Heart right ventricle (tissue), 16 donors: ENCODE measurements at places on chromosomes 16 and 17. TPM values are rescaled to one million over a fixed set of nuclear protein-coding genes. Genes with fewer than 3 reads are reported as not detected.

Gene MSLN
- 4.0 TPM for total RNA-seq

Gene YBX2
- total RNA-seq = 1.2 TPM

Gene OTOP3
- not detected for total RNA-seq

Gene CDRT4
- total RNA-seq = 1.1 TPM

Gene NFAT5
- total RNA-seq = 21.4 TPM

DNA sequence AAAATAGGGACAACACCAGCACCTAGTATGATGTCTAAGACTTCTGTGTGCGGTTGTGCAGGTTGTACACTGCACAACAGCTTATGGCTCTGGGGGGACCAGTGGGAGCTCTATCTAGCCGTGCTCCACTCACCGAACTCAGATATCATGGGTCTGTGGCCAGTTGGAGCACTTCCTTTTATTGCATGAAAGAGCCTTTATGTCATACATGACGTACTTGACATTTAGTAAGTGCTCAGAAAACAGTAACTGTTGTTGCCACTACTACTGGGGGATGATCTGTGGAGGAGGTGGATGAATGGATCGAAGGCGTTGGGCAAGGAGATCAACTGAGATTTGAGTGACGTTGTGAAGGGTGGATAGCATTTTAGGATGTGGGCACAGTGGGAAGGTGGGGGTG is 368.8 kb downstream of the SNX29 start:
- H3K4me1 ChIP-seq = no peaks in the 10 kb centered on the region
- no peak for DNase-seq
- H3K27ac ChIP-seq = no peak overlapping the region

GRCh38 chr16:89402962-89403361 is 87.4 kb downstream of the ANKRD11 start:
- DNase-seq = no peak
- no peak overlapping the region for H3K4me3 ChIP-seq
- no peak overlapping the region for H3K27ac ChIP-seq
- no peaks in the 10 kb centered on the region for H3K27me3 ChIP-seq
- peaks cover 41% of the 10 kb centered on the region for H3K4me1 ChIP-seq

- no peak overlapping the region for H3K27ac ChIP-seq
- DNase-seq = no peak
- no peaks in the 10 kb centered on the region for H3K27me3 ChIP-seq
- no peaks in the 10 kb centered on the region for H3K36me3 ChIP-seq
- H3K4me3 ChIP-seq = no peak overlapping the region
Observed at GRCh38 chr17:74601944-74602572, 10.0 kb upstream of the CD300LD start.

DNA sequence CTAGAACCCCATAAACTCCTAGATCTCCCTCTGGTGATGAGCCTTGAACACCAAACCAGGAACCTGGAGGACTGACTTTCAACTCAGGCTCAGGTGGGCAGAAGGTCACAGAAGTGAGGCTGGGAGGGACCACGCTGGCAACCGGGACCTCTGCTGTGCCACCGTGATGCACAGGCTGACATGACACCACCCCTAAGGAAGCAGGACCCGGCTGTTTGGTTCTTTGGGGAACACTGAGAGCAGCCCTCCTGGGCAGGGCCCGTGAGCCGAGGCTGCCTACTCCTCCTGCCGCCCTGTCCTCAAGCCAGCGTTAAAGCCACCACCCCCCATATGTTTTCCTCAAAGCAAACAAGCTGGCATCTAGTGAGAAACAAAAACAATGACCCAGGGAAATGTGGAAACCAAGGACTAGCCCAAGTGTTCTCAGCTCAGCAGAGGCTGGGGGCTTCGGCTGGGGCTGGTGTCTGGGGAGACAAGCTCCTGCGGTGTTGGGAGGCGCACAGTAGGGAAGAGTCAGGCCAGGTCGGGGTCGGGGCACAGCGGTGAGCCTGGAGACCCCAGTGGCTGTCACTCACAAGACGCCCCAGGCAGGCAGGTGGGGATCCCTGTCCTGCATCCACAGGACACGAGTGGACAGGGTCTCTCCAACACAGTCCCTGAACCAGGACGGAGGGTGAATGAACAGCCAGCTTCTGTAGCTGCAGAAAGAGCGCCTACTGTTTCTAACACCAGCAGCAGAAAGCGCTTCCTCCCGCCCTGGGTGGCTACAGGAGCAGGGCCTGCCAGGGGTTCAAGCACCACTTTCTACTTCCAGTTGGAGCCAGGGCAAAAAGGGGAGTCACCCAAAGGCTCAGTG is 1.7 kb downstream of the SMIM5 start:
- no peaks in the 10 kb centered on the region for H3K36me3 ChIP-seq
- peak overlapping the region; percentile 85 for H3K27ac ChIP-seq
- H3K4me1 ChIP-seq = peaks cover 56% of the 10 kb centered on the region
- H3K27me3 ChIP-seq = no peaks in the 10 kb centered on the region
- DNase-seq = no peak
- H3K4me3 ChIP-seq = peak overlapping the region; percentile 30

DNA sequence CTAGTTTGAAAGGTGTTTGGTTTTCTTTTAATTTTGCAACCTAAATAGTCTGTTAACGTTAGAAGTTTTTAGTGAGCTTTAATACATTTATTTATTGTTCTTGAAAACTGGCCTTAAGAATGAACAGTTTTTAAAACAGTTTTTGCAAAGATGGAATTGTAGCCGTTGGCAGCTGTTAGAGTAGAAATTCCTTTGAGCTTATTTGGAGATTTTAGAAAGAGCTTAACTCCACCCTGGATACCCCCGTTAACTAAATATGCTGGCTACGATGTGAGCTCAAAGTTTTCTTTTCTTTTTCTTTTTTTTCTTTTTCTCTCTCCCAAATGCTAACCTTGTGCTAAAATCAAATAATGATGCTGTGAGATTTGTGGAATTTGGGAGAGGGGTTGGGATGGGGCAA is 75.2 kb downstream of the COX10 start:
- H3K27ac ChIP-seq = no peak overlapping the region
- no peak overlapping the region for H3K4me3 ChIP-seq
- H3K4me1 ChIP-seq = peaks cover 7% of the 10 kb centered on the region
- no peaks in the 10 kb centered on the region for H3K27me3 ChIP-seq
- no peak for DNase-seq
- no peaks in the 10 kb centered on the region for H3K36me3 ChIP-seq

GRCh38 chr17:79955167-79955549 is 80.5 kb downstream of the TBC1D16 start:
- no peaks in the 10 kb centered on the region for H3K27me3 ChIP-seq
- DNase-seq = no peak
- no peak overlapping the region for H3K4me3 ChIP-seq
- H3K36me3 ChIP-seq = no peaks in the 10 kb centered on the region
- no peak overlapping the region for H3K27ac ChIP-seq
- H3K4me1 ChIP-seq = peaks cover 3% of the 10 kb centered on the region

DNA sequence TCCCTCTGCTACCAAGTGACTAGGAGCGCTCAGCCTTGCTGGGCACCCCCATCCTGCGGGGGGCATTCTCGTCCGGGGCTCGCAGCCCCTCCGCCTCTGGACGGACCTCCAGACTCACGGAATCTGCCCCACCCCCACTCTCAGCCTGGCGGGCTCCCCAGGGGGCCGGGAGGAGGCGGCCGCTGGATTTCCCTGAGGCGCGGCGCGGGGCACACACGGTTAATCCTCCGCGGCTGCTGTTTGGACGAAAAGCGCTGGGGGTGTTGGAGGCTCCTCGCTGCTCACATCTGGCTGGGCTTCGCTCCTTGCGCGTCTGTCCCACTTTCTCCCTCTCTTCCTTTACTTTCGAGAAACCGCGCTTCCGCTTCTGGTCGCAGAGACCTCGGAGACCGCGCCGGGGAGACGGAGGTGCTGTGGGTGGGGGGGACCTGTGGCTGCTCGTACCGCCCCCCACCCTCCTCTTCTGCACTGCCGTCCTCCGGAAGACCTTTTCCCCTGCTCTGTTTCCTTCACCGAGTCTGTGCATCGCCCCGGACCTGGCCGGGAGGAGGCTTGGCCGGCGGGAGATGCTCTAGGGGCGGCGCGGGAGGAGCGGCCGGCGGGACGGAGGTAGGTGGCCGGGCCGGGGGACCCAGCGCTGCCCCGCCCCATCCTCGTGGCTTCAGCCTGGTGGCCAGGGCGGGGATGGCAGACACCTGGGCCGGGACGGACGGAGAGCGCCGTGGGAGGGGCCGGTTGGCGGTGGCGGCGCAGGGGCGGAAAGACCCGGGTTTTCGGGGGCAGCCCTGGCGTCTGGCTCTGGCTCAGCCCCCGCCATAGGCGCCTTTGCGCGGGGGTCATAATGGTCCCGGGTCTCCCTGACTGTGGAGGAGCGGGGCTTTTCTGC is at the start of gene C1QTNF1:
C1QTNF1 (plus strand) TSS at position 284 of the 886 bp plus-strand sequence. CDS start 19,800 bp downstream, outside the sequence.
- H3K27ac ChIP-seq = peak within 1 kb of the TSS; percentile 89
- DNase-seq = peak; percentile 72
- no peaks in the 10 kb centered on the region for H3K27me3 ChIP-seq
- H3K36me3 ChIP-seq = no peaks in the 10 kb centered on the region
- peaks cover 91% of the 10 kb centered on the region for H3K4me1 ChIP-seq

DNA sequence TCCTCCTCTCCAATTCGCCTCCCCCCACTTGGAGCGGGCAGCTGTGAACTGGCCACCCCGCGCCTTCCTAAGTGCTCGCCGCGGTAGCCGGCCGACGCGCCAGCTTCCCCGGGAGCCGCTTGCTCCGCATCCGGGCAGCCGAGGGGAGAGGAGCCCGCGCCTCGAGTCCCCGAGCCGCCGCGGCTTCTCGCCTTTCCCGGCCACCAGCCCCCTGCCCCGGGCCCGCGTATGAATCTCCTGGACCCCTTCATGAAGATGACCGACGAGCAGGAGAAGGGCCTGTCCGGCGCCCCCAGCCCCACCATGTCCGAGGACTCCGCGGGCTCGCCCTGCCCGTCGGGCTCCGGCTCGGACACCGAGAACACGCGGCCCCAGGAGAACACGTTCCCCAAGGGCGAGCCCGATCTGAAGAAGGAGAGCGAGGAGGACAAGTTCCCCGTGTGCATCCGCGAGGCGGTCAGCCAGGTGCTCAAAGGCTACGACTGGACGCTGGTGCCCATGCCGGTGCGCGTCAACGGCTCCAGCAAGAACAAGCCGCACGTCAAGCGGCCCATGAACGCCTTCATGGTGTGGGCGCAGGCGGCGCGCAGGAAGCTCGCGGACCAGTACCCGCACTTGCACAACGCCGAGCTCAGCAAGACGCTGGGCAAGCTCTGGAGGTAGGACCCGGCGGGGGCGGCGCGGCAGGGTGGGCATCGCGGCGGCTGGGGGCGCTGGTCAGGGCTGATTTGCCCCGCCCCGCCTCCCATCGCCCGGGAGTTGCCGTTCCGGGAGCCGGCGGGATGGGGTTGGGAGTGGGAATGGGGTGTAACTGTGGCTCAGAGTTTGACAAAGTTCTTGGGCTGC is 567 bp downstream of the SOX9 start:
- peaks cover 39% of the 10 kb centered on the region for H3K4me1 ChIP-seq
- peak; percentile 44 for DNase-seq
- peaks cover 90% of the 10 kb centered on the region for H3K27me3 ChIP-seq
- peak overlapping the region; percentile 85 for H3K4me3 ChIP-seq

- no peaks in the 10 kb centered on the region for H3K27me3 ChIP-seq
- H3K4me1 ChIP-seq = no peaks in the 10 kb centered on the region
- DNase-seq = no peak
Observed at GRCh38 chr17:82983510-82984248, 95.7 kb upstream of the METRNL start.

DNA sequence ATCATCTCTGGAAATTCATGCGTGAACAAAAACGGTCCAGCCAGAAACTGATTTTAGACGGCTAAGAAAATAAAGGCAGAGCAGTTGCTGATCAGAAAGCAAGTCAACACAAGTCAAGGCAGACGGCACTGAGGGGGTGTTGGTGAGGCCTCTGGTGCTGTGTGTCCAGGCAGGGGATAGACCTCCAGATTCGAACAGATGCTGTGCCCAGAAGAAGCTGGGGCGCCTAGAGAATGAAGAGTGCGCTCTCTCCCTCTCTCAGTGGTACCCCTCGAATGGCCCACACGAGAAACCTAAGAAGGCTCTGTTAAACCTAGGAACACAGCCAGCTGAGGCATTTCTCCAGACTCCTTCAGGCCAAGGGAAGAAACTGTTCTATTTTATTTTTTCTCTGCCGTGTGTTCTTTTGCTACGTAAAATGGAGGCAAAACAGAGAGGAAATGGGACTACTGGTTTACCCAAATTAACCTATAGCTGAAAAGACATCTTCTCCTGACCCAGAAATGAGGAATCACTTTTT is 178.3 kb downstream of the PMP22 start:
- peaks cover 7% of the 10 kb centered on the region for H3K4me1 ChIP-seq
- peak overlapping the region; percentile 85 for H3K27ac ChIP-seq
- no peak for DNase-seq
- H3K27me3 ChIP-seq = no peaks in the 10 kb centered on the region
- no peak overlapping the region for H3K4me3 ChIP-seq

GRCh38 chr17:3935825-3936355 is 19.6 kb upstream of the P2RX1 start:
- no peak overlapping the region for H3K27ac ChIP-seq
- H3K36me3 ChIP-seq = no peaks in the 10 kb centered on the region
- H3K4me3 ChIP-seq = no peak overlapping the region
- DNase-seq = no peak

GRCh38 chr17:17724307-17725010 is 43.2 kb downstream of the RAI1 start:
- H3K4me1 ChIP-seq = peaks cover 69% of the 10 kb centered on the region
- peak; percentile 59 for DNase-seq
- H3K36me3 ChIP-seq = no peaks in the 10 kb centered on the region
- H3K27me3 ChIP-seq = peaks cover 33% of the 10 kb centered on the region
- peak overlapping the region; percentile 55 for H3K4me3 ChIP-seq

DNA sequence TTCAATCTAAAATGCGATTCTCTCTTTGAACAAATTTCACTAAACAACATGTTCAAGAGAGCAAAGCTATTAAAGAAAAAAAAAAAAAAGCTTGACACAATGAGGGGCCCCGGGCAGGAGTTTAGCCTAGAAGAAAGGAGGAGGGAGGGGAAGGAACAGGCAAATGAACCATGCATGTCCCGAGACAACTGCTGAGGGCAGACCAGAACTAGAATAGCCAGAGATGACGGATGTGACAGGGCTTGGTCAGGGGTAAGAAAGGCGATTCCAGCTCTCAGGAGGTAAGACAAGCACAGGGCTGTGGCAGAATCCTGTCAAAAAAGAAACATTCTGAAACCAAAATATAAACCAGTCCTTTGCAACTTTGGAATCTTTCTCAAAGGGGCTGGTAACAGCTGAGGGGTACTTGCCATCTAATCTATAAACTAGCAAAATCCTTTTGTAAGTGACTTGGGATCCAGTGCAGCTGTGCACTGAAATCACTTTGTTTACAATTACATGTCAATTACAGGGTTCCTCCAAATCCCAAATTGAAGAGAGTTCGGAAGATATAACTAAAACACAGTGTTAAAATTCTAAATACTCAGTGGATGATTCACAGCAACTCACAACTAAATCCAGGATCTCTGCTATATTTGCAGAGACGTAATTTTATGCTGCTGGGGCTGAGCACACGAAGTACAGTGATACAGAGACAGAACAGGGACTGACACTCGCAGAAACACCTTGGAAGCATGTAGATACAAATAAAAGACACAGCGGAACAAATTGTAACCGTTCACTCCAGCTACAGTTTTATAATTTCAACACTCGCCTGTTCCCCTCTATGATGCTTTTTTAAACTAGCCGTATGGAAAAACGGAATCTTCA is 567.4 kb upstream of the ZFHX3 start:
- H3K27ac ChIP-seq = no peak overlapping the region
- no peaks in the 10 kb centered on the region for H3K4me1 ChIP-seq
- H3K27me3 ChIP-seq = peaks cover 17% of the 10 kb centered on the region
- H3K4me3 ChIP-seq = no peak overlapping the region
- no peak for DNase-seq

- no peak for DNase-seq
- H3K27ac ChIP-seq = peak within 1 kb of the TSS; percentile 94
- peaks cover 30% of the 10 kb centered on the region for H3K4me1 ChIP-seq
Observed at GRCh38 chr17:81834831-81835267, at the start of gene PPP1R27. PPP1R27 (minus strand) TSS chr17:81835050; CDS start chr17:81834953, 97 bp downstream.
